ENCODE measurements at places on chromosomes 5 and 9.
A peak's percentile ranks its signal among the peaks of the same experiment; 100 is the strongest.

GRCh38 chr5:122415030-122415800 lies 103.2 kb downstream of the SNCAIP start:
- peak; percentile 79 for DNase-seq

DNA sequence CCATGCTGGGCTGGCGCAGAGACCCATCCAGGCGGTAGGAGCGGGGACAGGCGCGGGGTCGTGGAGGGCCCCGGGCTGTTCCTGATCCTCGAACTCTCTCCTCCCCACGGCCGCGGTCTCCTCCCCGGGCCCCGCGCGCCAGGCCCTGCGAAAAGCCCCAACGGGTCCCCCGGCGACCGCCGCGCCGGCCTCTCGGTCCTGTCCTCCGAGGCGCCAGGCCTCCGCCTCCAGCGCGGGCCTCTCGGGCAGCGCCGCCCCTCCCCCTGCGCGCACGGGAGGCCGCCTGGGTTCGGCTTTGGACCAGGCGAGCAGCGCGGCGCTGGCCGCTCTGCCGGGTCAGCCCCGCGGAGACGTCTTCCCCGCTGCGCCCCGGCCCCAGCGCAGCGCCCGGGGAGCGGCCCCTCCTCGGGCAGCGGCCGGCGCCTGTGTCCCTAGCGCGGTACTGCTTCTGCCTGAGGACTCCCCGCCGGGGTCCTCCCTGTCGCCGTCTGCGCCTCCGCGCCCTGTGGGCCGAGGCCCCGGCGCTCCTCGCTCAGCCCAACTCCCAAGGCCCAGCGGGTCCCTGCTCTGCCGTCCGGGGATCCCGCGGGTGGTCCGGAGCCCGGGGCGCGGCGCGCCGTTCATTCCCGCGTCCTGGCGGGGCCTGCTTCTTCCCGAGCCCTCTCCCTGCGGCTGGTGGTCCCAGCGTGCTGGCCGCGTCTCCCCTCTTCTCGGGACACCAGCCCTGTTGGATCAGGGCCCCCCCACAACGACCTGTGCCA lies 13.4 kb downstream of the COL23A1 start:
- DNase-seq = peak; percentile 39

DNA sequence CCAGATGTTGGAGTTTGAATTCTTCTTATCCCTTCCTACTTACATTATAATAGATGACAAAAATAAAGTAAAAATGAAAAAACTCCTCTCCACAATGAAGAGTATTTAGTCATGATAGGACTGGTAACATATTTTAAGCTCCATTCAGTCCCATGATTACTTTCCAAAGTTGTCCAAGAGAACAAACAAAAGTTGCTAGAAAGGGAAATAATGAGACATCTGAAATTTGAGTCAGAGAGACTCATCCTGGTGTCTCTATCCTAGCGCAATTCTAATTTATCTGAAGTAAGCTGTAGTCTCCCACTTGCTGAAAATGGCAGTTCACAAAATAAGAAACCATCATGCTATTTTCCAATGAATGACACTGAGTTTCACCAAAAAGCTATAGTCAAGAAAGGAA lies 152.2 kb downstream of the BNC2 start:
- no peak for DNase-seq

- no peak for DNase-seq
Observed at GRCh38 chr9:130058887-130059286, 5.2 kb downstream of the GPR107 start.

- no peak for DNase-seq
Observed at GRCh38 chr9:69997524-69997923, 46.1 kb upstream of the MAMDC2 start.

DNA sequence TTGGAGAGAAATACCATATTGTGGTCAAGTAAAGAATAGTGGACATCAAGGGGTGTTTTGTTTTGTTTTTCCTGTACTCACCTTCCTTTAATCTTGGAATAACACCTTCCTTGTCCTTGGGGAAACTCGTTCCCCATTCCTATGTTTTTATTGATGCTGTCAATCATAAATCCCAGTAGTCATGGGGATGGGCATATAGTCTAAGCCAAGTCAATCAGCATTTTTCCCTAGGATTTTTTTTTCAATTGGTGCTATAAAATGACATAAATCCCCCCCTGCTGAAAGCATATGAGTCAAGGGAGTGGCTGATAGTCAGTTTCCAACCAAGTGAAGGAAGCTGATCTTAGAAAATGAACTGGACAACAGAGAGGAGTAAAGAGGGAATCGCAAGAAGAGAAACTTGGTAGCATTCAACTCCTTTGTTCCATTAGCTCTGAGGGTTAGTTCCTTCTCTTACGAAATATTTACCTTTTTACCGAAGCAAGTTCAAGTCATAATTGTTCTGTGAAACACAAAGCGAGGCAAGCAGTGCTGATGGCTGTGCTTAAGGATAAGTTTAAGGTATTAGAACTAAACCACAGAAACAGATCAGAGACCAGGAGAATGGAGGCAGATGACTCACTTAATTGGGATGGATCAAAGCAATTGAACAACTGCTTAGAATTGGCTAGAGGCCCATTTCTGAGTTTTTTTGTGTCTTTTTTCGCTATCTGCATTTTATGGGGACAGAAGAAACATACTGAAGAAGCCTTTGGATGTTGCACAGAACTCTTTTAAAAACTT lies 218.6 kb downstream of the SEMA6A start:
- DNase-seq = no peak

Data from right hindlimb (tissue), 1 donor.